ENCODE measurements at places on chromosomes 3 and 15.
A peak's percentile ranks its signal among the peaks of the same experiment; 100 is the strongest.

DNA sequence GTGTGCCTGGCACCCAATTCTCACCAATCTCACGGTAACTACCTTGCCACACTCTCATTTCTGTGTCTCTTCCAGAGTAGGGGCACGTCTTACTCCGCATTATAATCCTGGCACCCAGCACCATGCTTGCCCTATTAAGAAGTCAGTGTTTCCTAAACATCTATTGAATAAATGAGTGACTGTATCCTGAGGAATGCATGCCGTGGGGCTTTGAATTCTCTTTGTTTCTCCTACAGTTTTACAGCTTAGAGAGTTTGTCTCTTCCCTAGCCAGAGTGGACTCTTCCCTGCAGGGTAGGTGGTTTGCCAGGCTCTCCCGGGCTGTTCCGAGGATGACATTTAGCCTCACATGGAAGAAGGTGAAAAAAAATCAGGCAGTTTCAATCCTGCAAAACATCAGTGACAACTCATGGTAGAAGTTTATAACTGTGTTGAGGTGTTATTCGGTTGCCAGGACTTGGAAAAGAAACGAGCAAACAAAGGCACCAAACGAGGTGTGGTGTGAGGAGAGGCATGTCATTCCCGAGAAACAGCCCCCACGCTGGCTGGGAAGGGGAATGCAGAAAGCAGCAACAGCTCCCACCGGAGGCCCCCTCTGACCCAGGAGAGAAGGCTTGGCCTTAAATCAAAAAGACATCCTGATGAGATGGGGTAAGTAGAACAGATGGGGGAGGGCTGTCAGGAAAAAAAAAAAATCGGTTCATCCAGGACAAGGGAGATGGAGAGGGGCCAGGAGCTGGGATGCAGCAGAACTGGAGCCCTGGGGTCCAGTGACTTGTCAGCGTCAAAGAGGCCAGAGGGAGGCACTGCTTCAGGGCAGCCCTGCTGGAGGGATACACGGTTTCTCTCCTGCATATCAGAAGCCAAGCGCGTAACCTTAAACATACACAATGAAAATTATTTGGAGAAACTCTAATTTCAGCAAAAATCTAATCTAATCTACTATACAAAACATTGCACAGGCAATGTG is 168.4 kb upstream of the ARRDC4 start:
- no peak for DNase-seq

- no peak for DNase-seq
These were observed 61.6 kb downstream of the NEK10 start for GRCh38 chr3:27307566-27307965.

DNA sequence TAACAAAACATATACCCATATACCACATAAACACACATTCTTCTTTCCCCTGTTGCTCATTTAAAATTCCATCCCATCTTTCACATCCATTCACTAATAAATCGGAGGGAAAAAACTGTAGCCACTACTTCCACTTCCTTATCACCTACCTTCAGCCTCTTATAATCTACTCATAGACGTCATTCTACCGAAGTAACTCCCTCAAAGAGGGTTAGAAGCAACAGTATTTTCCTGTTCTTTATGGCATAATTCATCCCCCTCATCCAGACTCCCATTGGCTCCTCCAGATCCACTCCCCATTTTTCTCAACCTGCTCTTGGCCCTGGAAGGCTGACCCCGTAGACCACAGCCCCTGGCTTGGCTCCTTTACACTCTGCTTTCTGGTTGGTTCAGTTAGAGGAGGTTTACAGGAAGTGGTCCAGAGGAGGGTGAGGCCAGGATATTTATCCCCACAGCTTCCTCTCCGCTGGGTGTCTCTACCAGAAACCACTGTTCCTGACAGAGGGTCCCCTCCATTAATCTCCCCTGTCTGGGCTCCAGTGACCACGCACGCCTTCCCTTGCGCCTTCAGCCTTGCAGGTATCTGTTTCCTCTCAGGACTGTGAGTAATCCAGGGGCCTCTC is 46.3 kb downstream of the FMN1 start:
- no peak for DNase-seq

- no peak for DNase-seq
These were observed 81.2 kb downstream of the EFL1 start for GRCh38 chr15:82181371-82181770.

DNA sequence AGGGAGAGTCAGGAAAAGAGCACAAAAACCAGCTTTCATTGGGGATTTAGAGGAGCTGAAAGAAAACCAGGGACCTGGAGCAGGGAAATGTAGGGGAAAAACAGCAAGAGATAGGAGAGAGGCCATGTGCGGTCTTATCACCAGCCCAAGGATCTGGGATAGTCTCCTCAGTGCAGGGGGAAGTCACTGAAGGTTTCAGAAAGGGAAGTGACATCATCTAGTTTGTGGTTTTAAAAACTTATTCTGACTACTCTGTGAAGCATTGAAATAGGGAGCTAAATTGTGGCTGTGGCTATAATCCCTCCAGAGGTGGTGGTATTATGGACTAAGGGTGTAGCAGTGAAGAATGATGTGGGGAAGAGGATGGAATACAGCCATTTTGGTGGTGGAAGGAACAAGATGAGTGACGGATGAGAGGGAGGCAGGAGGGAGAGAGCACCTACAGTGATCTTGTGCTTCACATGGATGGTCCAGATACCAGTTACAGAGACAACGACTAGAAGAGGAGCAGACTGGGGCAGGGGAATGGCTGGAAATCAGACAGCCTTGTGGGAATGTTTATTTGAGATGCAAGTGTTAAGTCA is 72.7 kb downstream of the HMG20A start:
- DNase-seq, result peak; percentile 27

DNA sequence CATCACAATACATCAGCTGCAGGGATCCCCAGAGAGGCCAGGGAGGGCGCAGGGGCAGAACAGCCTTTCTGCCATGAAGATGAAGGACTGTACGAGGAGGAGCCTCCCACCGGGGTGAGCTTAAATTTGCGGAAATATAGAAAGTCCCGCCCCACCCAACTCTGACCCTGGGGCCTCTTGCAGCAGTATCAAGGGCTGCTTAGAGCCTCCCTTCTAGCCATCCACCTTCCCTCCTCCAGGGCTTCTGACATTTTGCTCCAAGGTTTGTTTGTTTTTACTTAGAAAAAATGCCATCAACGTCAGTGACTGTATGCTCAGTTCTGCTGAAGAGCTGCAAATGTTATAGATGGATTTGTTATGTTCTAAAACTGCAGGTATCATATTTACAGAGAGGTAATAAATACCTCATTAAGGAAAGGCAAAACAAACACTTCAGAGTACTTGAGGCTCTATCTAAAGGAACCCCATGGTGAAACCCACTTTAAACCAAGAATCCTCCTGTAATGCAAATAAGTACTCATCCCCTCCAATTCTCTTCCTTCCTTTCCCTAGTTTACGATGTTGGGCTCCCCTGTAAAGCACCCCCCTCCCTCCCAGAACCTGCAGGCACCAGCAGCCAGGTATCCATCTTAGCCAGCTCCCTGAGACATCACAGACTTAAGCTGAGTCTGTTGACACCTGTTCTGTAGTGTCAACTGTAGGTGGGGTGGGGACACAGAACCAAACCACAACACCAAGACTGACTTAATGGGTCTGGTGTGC is 30.5 kb downstream of the RFTN1 start:
- no peak for DNase-seq

DNA sequence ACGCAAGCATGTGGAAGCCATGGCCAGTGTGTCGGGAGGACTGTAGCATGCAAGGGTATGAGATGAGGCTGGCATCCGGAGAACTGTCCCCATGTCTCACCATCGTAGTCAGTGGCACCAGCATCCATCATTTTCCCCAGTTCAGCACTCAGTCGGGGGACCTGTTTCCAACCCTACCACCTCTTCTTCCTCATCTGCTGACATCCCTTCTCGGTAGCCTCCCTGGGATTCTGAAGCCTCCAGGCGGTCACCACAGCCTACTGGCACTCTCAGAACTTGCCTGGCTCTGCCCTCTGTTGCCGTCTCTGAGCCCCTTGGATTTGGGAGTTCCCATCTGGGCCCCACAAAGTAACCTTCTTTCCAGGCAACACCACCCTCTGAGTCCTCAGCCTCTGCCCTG is 131.1 kb upstream of the ABHD17C start:
- no peak for DNase-seq

- DNase-seq, result no peak
These were observed 37.4 kb upstream of the P2RY12 start for GRCh38 chr3:151421938-151422337.

DNA sequence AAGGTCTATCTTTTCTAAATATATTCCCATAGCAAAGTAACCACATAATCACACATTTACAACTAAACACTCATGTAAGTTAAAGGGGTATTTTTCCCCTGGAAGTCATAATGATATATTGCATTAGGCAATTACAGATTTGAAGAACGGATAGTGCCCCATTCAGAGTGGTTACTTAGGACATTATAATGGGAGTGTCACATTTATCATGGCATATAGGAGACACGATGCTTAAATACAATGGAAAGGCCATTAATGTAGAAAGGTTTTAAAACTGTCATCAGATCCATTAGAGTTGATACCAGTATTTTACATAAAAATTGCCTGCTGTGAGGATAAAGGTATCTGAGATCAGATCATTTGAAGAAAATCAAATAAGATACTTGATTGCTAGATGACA is 582.0 kb upstream of the SEMA6D start:
- no peak for DNase-seq

DNA sequence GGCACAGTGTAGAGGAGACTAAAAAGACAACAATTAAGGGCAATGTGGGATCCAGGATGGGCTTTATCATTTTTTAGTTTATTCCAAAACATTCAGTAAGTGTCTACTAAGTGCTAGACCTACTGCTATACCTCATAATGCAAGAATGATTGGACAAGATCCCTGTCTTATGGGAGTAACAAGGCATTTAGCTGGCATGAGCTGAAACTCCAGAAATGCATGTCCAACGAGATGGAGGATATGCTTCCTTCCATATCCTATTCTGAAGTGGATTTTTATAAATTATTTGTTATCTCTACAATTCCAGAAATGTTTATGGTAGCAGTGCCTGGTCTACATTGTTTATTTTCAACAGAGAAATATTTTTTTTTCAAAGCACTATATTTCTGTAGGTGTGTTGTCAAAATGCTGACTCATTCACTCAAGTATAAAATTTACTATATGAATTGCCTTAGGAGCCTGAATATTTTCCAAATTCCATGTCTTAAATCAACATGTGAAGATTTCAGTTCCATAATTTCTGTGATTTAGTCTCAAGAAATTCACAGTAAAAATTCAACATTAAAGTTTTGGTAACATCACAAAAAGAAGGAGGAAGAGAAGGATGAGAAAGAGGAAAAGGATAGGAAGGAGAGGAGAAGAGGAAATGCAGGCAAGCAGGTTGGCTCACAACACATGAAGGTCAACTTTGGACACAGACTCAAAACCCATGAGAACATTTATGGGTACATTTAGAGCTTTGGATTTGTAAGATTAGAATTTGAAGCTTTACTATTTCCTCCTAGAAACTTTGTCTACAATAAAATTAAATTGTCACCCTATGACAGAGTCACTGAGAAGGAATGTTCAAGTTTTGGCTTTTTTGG is 88.6 kb downstream of the P3H2 start:
- DNase-seq, result no peak
